ENCODE measurements at places on chromosomes 12 and 14.

GRCh38 chr12:12511895-12512711, 50.6 kb downstream of the DUSP16 start:
- no peak for DNase-seq

GRCh38 chr12:2857021-2857431, at the start of gene TEX52:
TSS of gene TEX52 (minus strand) at chr12:2857039. CDS start at chr12:2857026, 13 bp downstream.
- DNase-seq, result no peak

DNA sequence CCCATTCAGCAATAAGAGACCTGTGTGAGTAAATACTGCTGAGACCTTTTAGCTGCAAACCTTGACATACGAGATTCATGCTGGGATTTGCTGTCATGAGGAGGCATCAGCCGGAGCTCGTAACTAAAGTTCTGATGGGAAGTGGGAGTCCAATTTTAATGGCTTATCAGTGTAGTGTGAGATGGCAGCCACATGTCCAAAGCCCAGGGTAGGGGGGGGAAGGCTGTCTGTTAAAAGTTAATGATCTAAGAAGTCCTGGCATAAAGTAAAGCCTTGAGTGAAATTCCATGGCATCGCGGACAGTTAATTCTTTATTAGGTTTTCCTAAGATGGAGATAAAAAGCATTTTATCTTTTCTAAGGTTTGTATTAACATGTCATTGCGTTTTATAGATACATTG, 240.0 kb downstream of the AACS start:
- no peak for DNase-seq

DNA sequence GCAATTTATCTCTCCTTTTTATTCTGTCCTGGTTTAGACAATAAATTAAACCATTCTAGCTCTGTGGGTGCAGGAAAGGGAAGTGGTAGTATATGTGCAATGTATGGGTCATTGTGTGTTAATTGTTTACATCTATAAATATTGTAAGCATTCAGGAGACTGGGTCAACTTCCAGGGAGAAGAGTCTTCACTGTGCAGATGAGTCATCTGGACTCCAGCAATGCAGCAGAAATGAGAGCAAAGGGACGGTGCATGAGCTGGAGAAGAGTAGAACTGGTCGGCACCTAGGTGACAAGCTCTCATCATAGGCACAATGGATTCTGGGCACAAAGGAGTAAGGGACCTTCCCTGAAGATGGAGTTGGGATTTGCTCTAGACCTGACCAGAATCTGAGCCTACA, 211.1 kb upstream of the DAAM1 start:
- DNase-seq, result no peak

GRCh38 chr12:130742716-130743115, 26.6 kb upstream of the RIMBP2 start:
- DNase-seq, result no peak

DNA sequence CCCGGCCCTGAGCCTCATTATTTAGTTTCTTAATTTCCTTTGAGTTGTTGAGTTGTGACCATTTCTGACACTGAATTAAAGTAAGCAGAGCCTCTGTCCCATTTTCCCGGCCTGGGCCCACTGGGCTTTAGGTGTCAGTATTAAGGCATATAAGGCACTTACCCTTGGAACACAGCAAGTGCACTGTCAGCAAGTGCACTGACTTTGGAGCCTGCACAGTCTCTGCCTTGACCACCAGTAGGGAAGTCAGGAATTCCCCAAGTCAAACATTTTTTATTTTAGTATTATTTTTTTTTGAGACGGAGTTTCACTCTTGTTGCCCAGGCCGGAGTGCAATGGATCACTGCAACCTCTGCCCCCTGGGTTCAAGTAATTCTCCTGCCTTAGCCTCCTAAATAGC, 56.6 kb downstream of the MAX start:
- no peak for DNase-seq

DNA sequence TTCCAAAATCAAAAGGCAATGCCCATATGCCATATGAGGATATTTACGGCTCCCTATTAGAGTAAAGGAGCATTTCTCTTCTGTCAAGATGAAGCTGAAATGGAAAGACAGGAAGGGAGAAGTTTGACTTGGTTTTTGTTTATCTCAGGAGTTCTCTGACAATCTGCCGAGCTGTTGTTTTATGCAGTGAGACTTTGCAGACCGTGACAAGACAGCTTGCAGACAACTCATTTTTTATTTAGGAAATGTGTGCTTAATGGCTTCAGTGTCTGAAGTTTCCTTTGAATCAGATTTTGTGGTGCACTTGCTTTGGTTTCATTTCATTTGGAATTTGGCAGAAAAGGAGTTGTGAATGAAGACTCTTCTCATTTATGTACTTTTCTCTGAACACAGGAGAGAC, 145.4 kb downstream of the C12orf50 start:
- no peak for DNase-seq

- no peak for DNase-seq
Measured at GRCh38 chr14:94361682-94362081, 26.7 kb downstream of the SERPINA1 start.

- DNase-seq, result no peak
Measured at GRCh38 chr12:1821805-1822204, 1.4 kb downstream of the LRTM2 start.

- DNase-seq, result no peak
Measured at GRCh38 chr14:50524060-50524459, 8.3 kb downstream of the MAP4K5 start.

- DNase-seq, result no peak
Measured at GRCh38 chr12:57966536-57966935, 25.2 kb downstream of the ATP23 start.

DNA sequence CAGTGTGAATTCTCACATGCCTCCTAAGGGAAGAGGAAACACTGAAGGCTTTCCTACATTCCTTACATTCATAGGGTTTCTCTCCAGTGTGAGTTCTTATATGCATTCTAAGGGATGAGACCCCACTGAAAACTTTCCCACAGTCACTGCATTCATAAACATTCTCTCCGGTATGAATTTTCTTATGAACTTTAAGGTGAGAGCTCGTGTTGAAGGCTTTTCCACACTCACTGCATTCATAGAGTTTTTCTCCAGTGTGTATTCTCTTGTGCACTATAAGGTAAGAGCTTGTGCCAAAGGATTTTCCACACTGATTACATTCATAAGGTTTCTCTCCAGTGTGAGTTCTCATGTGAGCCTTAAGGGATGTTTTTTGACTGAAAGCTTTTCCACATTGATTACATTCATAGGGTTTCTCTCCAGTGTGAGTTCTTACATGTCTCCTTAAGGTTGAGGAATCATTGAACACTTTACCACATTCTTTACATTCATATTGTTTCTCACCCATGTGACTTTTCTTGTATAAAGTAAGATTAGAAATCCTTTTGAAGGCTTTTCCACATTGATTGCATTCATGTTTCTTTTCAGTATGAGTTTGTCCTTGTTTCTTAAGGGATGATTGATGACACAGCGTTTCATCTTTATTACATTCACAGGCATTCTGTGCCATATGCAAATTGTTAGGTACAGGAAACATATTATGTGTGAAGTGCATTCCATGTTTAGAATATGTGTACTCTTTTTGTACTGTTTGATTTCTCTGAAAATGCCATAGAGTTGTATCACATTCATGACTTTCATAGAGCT, 9.5 kb downstream of the ZNF891 start:
- DNase-seq, result no peak

- DNase-seq, result no peak
Measured at GRCh38 chr12:52004042-52004648, 2.6 kb upstream of the TAMALIN start.

- DNase-seq, result peak; percentile 24
Measured at GRCh38 chr14:54446161-54446693, 5.1 kb upstream of the CNIH1 start.

DNA sequence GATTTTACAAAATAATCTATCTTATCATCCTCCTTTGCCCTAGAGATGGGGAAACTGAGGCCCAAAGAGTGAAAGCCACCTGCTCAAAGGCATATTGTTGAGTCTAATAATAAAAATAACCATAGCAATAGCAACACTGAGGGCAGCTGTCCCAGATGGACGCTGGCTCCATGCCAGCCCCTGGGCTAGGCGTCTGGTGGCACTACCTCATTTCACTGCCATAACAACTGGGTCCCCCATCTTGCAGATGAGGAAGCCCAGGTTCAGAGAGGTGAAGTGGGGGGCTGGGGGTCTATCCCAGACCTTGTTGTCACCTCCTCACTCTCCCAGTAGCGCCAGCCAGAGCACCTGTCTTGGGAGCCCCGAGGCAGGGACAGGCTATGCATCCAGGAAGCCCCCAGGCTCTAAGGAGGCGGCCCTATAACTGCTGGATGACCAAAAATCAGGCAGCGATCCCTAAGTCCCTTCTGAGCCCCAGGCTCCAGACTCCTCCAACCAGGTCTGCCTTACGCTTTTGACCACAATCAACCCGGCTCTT, 12.8 kb downstream of the BDKRB2 start:
- no peak for DNase-seq

GRCh38 chr14:22551605-22551997, 37.4 kb downstream of the DAD1 start:
- DNase-seq, result no peak

GRCh38 chr12:124856132-124856841, 7.4 kb downstream of the SCARB1 start:
- DNase-seq, result no peak

- no peak for DNase-seq
Measured at GRCh38 chr12:93167331-93167730, 210.4 kb upstream of the NUDT4 start.

DNA sequence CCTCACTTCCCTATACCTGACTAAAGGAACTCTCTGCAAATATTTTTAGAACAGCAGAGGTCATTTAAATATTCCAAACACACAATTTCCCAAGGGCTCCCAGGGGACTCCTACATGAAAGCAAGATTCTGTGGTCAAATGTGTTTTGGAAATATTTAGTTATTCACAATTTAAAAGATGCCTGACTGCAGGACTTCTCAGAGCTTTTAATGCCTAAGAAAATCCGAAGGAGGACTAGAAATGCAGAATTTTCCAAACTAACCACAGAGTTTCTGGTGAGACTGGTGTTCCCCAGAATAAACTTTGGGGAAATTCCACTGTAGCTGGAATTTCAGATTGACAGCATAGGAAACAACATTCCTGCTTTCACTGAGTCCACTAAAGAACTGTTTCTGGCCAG, 84.8 kb upstream of the MAP1LC3B2 start:
- DNase-seq, result no peak

GRCh38 chr14:74514471-74514941, 20.9 kb downstream of the ISCA2 start:
- DNase-seq, result peak; percentile 63

DNA sequence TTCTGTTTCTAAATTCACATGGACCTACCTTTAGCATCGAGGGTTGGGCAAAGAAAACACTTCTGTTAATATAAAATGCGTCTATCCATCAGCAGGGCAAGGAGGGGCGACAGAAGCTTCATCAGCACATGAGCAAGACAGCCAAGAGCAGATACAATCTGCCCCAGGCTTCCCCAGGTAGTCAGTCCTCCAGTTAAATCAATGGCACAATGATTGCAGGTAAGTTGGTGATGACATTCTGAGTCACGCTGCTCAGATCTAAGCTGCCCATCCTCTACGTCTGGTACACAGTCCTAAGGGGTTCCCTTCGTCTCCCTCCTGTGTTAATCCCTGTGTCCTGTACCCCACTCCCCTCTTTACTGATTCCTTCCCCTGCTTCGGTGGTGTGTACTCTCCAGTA, 38.8 kb downstream of the MAP3K9 start:
- DNase-seq, result no peak

GRCh38 chr14:94047581-94047980, 21.4 kb downstream of the OTUB2 start:
- DNase-seq, result no peak

DNA sequence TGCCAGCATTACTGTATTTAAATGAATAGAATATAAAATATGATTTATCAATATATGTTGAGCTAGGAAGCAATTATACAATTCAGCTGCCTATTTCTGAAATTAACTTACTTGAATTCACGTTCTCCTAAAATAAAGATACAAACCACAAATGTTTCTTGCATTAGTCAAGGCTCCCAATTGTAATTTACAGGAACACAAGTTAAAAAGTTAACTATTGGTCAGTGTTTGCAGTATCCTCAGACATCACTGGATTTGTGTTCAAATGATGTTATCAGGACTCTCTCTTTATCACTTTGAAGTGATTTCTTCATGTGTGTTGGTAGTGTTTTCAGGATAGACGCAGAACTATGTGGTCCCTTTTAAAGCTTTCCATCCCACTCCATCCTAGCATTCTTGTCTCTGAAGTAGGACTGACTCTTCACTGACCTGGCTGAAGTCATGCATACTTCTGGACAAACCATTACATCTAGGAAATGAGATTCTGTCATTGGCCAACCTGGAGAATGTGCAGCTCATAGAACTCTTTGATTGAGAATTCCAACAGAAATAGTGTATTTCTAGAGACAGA, 156.1 kb downstream of the KICS2 start:
- DNase-seq, result no peak

DNA sequence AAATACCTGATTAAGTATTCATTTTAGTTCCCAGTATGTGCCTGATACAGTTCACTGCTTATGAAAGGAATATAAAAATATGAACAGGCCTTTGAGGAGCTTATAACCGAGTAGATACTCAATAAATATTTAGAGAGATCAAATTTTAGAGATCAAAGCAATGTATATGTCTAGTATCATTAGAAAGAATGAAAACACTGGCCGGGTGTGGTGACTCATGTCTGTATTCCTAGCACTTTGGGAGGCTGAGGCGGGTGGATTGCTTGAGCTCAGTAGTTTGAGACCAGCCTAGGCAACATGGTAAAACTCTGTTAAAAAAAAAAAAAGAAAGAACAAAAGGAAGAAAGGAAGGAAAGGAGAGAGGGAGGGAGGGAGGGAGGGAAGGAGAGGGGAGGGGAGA, 113.2 kb upstream of the EEA1 start:
- no peak for DNase-seq

DNA sequence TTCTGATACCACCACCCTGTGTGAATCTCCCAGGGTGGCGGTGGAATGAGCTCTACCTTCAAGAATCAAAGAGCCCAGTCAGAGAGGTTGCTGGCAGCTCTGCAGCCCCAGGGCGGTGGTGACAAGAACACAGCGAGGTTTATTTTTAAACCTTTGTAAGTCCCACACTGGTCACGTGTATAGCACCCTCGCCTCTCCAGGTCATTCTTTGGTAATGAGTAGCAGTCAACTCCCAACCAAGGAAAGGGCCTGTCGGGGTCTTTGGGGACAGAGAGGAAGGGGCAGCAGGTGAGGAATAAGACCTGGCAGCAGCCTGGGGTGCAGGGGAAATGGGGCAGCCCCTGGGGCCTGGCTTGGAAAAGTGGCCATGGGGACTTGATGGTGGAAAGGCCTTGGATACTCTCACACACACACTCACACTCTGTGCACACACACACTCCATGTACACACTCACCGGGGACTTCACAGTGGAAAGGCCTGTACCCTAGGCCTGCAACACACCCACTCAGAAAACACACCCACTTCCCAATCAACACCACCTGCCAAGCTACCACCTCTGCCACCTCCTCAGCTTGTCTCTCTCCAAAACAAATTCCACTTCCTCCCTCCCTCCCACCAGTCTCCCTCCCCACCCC, 178.6 kb downstream of the DPF3 start:
- DNase-seq, result no peak

- DNase-seq, result no peak
Measured at GRCh38 chr14:74563586-74564159, 48.4 kb downstream of the LTBP2 start.

Measured in DND-41 (cell line).